Activated CD4-positive, alpha-beta T cell treated with anti-CD3 and anti-CD28 coated beads, Interleukin-10, Interleukin-2, amounts not matched to agents 100 ng/mL and 50 ng/mL, durations not matched to agents 16 hours and 8 hours (primary cell): ENCODE measurements at places on chromosomes 13 and 19.

DNA sequence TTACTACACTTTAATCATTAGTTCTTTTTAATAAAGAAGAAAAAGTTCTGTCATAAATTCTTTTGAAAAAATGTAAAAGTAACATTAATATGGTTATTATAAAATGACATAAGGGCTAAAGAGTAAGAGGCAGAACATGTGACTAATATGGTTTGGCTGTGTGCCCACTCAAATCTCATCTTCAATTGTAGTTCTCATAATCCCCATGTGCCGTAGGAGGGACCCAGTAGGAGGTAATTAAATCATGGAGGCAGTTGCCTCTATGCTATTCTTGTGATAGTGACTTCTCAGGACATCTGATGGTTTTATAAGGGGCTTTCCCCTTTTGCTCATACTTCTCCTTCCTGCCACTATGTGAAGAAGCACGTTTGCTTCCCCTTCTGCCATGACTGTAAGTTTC lies 104.5 kb downstream of the UGGT2 start:
- no peak for DNase-seq

DNA sequence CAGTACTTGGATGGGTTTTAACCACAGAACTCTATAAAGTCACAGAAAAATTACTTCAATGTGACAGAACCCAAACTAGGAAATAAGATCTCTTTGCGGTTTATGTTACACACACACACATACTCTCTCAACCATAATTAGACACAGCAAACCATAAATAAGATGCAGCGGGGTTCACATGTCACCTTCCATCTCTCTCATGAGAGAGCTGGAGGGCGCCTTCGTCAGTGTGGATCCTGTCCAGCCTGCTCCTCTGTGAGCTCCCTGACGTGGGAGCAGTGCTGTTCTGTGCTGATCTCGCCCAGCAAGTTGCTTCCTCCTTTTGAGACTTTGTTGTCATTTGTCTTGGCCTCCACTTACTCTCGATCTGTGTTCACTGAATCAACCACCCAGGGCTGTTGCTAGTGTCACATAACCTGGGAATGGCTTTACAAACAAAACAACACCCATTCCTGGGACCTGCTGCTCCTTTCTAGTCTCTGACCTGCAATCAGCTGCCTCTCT lies 204.9 kb upstream of the KL start:
- DNase-seq: peak; percentile 8

DNA sequence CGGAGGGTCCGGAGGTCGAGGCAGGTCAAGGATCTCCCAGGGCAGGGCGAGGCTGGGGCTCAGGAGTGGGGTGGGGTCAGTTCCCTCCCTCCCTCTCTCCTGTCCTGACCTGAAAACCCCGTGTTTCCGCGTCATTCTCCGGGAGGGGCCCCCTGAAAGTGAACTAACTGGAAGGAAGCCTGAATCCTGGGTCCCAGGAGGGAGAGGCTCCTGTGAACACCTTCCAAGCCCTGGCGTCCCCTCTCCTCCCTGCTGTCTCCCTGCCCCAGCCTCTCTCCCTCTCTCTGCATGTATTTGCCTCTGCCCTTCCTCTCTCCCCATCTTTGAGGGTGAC lies 741 bp upstream of the CADM4 start:
- no peak for DNase-seq

DNA sequence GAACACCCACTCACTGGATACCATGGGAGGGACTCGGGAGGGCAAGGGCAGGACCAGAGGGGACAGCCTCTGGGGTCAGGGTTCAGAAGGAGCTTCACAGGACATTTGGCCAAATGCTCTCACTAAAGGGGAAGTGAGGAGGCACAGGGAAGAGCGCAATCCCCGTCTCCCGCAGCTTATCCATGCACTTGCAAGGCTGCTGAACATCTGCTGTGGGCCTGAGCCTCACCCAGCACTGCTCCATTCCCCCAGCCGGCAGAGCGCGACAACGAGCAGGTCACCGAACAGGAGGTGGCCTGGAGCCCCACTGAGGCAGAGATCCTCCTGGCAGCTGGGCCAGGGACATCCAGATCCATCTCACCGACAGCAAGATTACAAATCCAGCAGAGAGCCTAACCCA lies 23.3 kb downstream of the ELAVL1 start:
- DNase-seq: no peak

DNA sequence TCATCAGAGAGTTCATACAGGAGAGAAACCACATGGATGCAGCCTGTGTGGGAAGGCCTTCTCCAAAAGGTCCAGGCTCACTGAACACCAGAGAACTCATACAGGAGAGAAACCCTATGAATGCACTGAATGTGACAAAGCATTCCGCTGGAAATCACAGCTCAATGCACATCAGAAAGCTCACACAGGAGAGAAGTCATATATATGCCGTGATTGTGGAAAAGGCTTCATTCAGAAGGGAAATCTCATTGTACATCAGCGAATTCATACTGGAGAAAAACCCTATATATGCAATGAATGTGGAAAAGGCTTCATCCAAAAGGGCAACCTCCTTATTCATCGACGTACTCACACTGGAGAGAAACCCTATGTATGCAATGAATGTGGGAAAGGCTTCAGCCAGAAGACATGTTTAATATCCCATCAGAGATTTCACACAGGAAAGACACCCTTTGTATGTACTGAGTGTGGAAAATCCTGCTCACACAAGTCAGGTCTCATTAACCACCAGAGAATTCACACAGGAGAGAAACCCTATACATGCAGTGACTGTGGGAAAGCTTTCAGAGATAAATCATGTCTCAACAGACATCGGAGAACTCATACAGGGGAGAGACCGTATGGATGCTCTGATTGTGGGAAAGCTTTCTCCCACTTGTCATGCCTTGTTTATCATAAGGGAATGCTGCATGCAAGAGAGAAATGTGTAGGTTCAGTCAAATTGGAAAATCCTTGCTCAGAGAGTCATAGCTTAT lies 17.7 kb downstream of the ZNF613 start:
- no peak for DNase-seq

- DNase-seq: peak; percentile 37
Observed at GRCh38 chr19:48967346-48968178, 2.5 kb downstream of the FTL start.

GRCh38 chr13:72071713-72072112 lies 204.7 kb upstream of the DACH1 start:
- DNase-seq: no peak

GRCh38 chr19:7953060-7953459 lies 9.6 kb upstream of the TIMM44 start:
- DNase-seq: no peak

DNA sequence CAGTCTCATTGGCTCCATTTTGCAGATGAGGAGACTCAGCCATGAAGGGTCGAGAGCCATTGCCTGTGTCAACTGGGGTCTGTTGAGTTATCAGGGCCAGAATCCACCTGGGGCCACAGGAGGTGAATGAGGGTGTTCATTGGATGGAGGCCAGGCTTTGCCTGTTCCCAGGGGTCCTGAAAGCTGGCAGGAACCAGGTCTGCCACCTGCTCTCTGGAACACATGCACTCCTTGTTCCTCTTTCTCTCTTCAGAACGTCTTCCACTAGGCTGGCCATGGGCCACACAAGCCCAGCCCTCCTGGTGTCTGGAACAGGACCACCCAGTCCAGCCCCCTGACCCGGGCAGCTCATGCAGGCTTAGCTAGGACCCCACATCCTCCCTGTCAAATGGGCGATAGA lies 21.1 kb downstream of the PPP1R37 start:
- DNase-seq: no peak

DNA sequence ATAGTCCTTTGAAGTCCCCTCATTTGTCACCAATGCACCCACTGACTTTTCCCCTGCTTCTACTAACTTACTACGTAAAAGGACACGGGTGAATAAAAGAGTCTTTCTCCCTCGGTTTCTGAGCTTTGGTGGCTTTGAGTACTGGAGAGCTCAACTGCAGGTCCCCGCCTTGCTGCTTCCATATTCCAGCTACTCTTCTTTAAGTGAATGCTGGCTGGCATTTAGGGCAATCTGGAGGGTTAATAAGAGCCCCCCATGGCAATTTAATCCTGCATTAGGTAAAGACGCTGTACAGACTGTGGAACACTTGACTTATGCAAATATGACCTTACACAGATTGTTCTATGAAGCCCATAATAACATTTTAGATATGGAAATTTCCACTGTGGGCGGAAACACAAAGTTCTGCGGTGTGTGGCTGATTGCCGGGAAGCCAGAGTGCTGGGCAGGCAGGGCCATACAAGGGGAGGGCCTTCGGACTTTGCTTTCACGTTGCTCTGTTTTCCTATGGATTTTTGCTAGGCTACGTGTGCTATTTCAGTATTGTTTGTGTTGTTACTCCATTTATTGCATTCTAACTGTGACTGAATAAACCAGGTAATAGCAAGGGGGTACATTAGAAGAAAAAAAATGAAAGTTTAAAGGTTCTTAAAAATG lies 97.5 kb downstream of the SLC10A2 start:
- DNase-seq: no peak

- peak; percentile 90 for DNase-seq
Observed at GRCh38 chr19:19034204-19034624, 811 bp downstream of the ARMC6 start.

- DNase-seq: no peak
Observed at GRCh38 chr19:28794301-28794700, 418.6 kb downstream of the UQCRFS1 start.

- DNase-seq: peak; percentile 68
Observed at GRCh38 chr13:29758531-29759114, 91.8 kb downstream of the UBL3 start.

GRCh38 chr13:44368599-44369368 lies 4.8 kb upstream of the SERP2 start:
- DNase-seq: no peak

GRCh38 chr19:28074773-28075172 lies 1138.2 kb downstream of the UQCRFS1 start:
- DNase-seq: no peak

- no peak for DNase-seq
Observed at GRCh38 chr19:55083004-55083850, 7.6 kb downstream of the EPS8L1 start.

- no peak for DNase-seq
Observed at GRCh38 chr19:35458731-35459391, 10.8 kb downstream of the FFAR2 start.

DNA sequence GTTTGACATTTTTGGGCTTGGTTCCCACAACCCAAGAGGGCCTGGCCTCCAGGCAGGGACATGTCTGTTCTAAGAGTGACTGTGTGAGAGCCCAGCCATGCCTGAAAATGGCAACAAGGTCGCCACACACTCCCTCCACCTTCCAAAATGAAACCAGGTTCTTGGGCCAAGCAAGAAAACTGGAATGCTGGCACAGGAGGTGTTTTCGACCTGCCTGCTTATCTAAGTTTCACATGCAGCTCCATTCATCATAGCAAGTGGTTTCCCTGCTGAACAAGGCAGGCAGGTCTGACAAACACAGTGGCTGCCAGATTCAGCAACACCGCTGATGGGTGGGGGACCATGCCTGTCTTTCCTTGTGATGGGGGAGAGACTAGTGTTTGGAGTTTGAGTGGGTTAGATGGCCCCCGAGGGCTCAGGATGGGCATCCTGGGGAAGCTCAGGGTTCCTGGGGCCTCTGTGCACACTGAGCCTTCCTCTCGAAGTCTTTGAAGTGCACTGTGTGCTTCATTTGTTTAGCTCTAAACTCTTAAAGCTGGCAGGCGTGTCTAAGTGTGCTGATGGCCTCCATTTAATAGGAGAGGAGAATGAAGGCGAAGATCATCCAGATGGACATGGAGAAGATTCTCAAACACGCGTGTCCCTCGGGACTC lies 17.9 kb upstream of the GAS6 start:
- DNase-seq: no peak

- no peak for DNase-seq
Observed at GRCh38 chr19:33460221-33460908, 61.2 kb downstream of the PEPD start.

DNA sequence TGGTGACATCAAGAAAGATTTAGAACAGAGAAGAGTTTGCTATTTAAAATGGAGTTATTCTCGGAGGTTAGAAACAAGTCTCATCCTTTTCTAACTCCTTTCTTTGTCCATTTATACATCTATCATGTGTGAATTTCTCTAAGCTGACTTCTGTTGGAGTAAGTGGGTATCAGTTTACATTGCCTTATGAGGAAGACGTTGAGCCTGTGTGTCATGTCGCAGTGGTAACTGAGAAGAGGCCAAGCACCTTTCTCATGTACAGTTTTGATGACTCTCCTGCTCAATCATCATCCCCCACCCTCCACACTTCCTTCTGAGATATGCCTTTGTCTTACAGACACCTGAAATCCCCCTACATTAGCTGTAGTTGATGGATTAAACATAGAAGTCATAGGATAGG lies 624.8 kb downstream of the LIG4 start:
- no peak for DNase-seq
